ENCODE measurements at places on chromosomes 7 and 10.

DNA sequence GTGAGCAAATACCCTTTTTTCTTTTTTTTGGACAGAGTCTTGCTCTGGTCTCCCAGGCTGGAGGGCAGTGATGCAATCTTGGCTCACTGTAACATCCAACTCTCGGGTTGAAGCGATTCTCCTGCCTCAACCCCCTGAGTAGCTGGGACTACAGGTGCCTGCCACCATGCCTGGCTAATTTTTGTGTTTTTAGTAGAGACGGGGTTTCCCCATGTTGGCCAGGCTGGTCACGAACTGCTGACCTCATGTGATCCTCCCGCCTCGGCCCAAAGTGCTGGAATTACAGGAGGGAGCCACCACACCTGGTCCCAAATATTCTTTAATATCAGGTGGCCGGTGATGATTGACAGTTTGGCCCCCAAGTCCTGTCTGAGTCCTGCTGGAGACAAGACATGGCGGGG, 6.6 kb downstream of the LAT2 start:
- DNase-seq = no peak

DNA sequence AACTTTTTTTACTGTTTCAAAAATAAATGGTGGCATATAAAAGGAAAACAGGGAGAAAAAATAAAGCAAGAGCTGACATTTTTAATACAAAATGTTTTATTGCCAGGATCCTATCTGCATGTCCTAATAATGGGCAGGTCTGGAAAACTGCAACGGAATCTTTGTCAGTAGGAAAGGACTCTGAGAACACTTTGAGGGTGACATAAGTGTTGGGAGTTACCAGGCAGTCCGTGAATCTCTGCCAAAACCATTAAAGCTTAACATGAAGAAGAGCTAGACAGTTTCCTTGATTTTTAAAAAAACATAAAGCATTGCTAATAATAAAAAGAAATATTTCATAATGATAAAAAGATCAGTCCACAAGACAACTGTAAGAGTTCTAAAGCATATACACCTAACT, 80.7 kb downstream of the AGMO start:
- no peak for DNase-seq

DNA sequence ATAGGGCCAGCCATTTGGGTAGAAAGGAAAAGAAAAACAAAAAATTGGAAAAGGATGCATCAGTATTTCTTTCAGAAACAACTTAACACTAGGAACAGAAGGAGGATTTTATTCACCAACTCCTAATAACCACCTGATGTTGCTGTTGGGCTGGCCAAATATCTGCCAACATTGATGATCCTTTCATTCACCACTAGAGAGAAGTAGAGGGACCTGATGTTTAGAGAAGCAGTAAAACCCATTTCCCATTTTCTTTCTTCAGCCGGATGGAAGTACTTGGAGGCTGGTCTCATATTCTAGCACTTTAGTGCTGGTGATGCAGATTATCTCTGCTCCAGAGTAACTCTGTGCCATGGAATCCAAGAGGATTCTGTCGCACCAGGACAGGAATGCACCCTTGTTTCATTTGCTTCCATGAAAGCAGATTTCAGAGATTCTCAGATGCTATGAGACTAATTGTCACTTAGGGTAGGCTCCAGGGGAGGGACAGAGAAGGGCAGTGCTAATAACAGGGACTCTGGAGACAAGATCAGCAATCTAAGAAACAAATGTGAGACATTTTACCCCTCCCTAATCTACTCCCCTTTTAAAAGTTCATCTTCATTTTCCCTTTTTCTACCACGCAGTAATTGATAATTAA, 3.1 kb downstream of the KLLN start:
- peak; percentile 79 for DNase-seq

GRCh38 chr10:112816033-112816430, 134.0 kb upstream of the TCF7L2 start:
- DNase-seq = no peak

DNA sequence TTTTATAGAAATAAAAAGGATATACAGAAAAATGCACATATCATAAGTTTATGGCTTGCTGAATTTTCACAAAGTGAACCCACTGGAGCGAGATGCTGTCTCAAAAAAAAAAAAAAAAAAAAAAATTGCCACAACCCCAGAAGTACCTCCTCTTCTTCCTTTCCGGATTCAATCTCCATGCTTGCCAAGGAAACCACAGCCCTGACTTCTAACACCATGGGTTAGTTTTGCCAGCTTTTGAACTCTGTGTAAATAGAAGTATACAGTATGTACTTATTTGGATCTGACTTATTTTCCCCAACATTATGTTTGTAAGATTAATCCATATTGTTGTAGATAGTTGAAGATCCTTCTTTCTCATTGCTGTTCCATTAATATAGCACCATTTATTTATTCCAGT, 40.0 kb downstream of the FANK1 start:
- no peak for DNase-seq

DNA sequence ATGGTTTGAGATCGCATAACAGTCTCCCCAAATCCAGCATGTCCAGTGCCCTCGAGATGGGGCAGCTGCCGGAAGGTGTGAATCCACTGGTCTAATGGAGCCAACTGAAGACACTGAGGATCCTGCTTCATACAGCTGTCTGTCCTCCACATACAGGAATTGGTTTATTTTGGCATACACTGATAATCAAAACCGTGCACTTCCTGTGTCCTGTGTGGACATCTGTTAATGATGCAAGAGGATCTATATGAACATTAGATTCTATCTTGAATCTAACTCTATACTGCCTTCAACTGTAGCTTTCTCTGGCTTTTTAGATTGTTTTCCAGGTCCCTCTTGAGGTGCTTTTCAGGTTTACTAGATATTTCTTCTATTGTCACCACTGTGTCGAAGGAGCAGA, 3.0 kb upstream of the JAZF1 start:
- DNase-seq = peak; percentile 38

DNA sequence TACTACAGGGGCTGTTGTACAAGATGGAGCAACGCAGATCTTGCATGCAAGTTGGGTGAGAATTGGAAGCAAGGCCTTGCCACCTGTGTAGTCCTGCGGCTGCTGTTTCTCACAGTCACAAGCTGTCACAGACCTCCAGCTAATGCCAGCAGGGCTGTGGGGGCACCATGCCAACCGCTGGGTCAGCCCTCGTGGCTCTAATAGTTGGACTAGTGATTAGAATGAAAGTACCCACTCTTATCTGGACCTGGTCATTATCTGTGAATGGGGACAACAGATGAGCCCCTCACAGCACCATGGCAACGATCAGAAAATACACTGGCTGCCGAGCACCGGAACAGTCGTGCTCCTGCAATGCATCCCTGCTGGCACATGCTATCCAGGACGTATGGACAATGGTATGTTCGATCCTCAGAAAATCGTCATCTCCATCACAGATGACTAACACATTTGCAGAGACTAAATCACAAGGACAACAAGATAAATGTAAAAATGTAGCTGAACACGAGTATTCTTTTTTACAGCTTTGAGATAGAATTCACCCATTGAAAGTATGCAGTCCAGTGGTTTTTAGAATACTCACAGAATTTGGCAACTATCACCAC, 80.4 kb upstream of the CALN1 start:
- peak; percentile 14 for DNase-seq

DNA sequence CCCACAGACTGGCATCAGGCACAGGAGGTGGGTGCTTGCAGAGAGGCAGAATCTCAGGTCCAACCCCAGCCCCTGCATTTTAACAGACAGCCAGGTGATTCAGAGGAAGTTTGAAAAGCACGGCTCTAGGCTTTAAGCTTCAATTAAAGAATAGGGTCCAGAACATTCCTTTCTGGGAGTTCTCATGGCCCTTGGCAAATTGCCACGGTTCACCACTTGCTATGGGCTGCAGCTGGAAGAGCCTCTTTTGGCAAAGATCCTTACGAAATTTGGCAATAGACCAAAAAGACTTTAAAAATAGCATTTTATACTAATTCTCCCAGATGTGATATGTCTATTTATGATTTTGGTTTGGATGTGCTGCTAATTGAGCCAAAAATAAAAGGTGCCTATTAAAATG, 148.1 kb downstream of the ITGA8 start:
- peak; percentile 86 for DNase-seq

DNA sequence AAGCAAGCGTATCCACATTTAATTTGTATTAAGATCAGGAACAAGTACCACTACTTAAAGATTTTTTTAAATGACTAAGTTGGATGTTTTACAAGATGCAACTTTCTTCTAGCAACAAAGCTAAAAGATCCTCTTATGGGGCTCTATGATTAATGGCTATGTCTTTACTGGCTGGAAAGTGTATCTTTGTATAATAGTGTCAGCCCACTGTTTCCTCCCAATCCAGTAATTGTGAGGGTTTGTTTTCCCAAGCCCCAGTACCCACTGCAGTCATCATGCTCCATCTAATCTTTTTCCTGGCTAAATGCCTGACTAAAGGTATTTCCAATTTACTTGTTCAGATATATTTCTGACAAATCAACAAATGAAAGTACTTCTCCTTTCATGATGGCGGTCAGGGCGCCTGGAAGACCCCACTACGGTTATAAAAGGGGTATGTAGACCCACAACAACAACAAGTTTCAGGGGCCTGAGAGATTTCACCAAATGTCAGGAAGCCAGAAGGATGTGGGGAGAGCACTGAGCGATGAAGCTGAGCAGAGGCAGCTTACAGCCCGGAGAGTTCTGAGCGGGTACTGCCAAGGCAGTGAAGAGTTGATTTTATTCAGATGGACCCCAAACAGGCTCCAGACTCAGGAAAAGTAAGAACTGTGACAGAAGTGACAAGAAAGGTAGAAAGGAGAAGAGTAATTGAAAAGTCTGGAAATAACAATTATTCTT, 222.6 kb upstream of the KLF14 start:
- peak; percentile 58 for DNase-seq

- DNase-seq = no peak
Measured at GRCh38 chr7:22444181-22444971, 55.6 kb downstream of the STEAP1B start.

DNA sequence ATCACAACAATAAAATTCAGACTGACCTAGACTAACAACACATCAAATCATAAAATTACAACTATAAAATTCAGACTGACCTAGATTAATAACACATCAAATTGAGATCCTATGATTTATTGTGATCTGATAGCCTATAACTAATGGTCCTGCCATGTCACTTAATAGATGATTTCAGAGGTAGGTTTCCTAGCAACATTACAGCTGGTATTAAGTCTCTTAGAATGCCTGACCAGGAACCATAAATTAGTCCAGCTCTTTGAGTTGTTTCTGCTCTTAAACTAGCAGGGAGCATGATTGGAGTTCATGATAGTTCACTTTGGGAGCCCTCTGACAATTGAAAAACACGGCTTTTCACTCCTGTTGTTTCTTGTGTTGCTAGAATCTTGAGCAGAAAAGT, 318.9 kb downstream of the BMPER start:
- no peak for DNase-seq

- no peak for DNase-seq
Measured at GRCh38 chr7:132541656-132542055, 34.6 kb downstream of the PLXNA4 start.

DNA sequence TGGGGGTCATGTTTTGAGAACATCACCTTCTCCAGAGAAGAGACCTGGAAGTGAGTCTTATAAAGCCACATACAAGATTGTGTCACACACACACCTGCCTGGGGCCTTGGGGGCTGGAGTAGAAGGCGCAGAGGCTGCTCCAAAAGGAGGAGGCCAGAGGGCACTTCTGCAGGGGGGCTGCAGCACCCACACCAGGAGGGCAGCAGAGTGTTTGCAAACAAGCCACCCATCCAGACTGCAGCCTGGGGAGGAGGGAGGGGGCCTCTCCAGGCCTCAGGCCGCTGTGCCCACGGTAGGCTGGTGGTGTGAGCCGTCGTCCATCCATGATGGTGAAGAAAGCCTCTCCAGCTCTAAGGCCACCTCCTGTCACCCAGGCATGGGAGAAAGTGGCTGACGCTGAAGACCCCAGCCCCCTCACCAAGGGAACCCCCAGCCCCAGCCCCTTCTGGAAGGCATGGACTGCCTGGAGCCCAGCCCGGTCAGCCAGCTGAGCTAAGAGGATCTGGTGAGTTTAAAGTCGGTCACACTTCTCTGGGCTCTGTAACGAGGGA, 77.5 kb downstream of the FOXL3 start:
- DNase-seq = no peak

DNA sequence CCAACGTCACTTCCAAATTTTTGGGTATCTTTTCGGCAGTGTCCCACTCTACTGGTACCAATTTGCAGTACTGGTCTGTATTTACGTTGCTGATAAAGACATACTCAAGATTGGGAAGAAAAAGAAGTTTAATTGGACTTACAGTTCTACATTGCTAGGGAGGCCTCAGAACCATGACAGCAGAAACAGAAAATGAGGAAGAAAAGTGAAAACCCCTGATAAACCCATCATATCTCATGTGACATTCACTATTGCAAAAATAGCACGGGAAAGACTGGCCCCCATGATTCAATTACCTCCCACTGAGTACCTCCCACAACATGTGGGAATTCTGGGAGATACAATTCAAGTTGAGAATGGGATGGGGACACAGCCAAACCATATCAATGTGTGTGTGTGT, 364.0 kb upstream of the KCND2 start:
- DNase-seq = no peak

- DNase-seq = peak; percentile 63
Measured at GRCh38 chr10:10816447-10816846, 201.2 kb upstream of the CELF2 start.

GRCh38 chr10:90424730-90425129, 433.1 kb downstream of the HTR7 start:
- DNase-seq = peak; percentile 41

GRCh38 chr10:83542774-83543411, 596.4 kb upstream of the GHITM start:
- DNase-seq = no peak

GRCh38 chr10:79106256-79107050, 37.7 kb downstream of the ZMIZ1 start:
- no peak for DNase-seq

- DNase-seq = peak; percentile 55
Measured at GRCh38 chr7:33562996-33563395, 342.3 kb upstream of the BMPER start.

DNA sequence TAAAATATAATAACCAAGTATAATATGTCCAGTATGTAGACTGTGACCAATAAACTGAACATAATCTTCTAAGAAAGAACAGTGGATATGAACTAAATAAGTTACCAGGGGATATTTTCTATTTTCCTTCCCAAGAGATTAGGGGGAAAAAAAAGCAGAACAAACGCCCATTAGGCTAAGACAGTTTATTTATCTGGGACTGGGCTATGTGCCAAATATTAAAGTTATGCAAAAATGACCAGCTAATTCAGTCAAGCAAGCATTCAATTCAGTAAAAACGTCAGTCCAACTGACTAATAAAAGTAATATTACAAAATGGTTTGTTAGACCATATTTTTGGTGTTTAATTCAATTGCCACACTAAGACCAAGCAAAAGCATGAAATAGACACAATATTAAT, 122.2 kb downstream of the TSPAN12 start:
- DNase-seq = no peak

GRCh38 chr7:49563693-49564378, 209.6 kb upstream of the VWC2 start:
- no peak for DNase-seq

- DNase-seq = peak; percentile 78
Measured at GRCh38 chr10:79184145-79184625, 115.4 kb downstream of the ZMIZ1 start.

DNA sequence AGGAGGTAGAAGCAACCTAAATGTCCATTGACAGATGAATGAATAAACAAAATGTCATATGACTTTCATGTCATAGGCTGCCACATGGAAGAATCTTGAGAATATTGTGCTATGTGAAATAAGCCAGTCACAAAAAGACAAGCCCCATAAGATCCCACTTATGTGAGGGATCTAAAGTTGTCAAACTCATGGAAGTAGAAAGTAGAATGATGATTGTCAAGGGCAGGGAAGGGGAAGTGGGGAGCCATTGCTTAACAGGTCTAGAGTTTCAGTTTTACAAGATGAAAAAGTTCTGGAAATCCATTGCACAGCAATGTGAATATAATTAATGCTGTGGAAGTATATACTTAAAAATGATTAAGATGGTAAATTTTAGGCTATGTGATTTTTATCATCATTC, 229.3 kb upstream of the KMT2E start:
- DNase-seq = no peak
